Hematopoietic multipotent progenitor cell treated with erythropoietin and hydrocortisone succinate and interleukin-3 and kit ligand, for 6 days (in vitro differentiated cells): ENCODE measurements at places on chromosomes 16 and 17.

DNA sequence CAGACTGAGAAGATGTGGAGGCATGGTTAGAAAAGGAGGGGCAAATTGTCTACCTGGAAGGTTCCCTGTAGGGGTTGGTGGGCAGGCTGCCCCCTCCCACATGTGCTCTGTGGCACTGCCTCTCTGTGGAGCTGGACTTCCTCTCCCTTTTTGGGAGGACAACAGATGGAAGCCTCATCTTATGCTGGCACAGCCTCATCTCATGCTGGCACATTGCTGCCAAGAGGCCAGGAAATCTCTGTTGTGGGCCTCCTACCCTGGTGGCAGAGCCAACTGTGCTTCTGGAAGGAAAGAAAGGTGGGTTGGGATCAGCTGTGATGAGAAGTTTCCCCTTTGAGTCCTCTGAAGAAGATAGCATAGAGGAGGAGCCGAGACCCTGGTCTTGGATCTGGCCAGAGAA lies 19.7 kb upstream of the BRD7 start:
- no peak for DNase-seq

DNA sequence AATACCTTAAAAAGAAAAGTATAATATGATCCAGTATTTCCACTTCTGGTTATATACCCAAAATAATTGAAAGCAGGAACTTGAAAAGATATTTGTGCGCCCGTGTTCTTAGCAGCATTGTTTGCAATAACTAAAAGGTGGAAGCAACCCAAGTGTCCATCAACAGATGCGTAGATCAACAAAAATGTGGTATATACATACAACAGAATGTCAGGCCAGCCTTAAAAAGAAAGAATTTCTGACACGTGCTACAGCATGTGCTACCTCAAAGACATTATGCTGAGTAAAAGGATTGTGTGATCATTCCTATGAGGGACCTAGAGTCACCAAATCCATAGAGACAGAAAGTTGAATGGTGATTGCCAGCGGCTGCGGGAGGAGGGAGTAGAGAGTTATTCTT lies 133.1 kb downstream of the SPECC1 start:
- DNase-seq: no peak

- peak; percentile 80 for DNase-seq
These were observed 12.7 kb upstream of the STAC2 start for GRCh38 chr17:39238311-39238972.

DNA sequence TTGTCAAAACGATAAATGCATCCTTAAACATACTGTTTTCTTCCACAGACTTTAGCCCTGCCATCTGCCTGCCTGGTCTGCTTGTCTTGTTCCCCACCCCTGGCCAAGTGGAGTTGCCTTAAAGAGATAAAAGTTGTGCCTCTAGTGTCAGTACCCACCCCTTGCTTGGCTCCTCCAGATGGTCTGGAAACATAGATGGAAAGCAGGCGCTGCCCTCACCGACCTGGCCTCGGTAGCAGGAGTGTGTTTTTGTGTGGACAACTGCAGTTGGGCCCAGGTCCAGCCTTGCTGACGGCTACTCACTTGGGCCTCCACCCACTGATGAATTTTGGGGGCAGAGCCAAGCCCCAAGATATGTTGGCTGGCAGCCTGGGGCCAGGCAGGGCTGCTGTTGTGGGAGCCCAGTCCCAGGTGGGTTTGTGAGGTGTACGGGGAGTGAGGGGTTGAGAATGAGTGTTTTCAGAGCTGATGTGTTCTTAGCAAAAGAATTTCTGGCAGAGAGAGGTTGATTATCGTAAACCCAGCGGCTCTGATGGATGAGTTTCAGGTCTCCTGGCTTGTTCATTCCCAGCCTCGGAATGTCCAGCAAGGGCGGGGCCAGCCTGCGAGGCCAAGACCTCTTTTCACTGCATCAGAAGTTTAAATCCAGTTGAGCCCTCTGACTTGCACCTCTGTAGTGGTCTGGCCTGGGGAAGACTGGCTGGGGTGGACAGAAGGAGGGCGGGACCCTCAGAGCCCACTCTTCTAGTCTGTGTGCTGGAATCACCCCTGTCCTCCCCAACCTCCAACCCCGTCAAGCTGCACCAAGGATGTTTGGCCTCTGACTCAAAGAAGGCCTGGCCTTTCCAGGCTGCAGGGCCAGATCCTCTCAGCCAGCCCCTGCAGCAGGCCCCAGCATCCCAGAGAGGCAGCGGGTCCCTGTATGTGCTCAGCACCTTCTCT lies 179.7 kb downstream of the RAB11FIP4 start:
- peak; percentile 80 for DNase-seq

DNA sequence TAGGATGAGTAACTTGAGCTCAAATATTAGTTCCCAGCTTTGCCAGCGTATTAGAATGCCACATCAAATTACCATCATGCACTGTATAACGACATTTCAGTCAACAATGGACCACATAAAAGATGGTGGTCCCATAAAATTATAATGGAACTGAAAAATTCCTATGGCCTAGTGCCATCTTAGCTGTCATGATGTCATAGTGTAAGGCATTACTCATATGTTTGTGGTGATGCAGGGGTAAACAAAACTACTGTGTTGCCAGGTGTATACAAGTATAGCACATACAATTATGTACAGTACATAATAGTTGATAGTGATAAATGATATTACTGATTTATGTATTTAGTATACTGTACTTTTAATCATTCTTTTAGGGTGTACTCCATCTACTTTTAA lies 54.4 kb upstream of the NETO2 start:
- no peak for DNase-seq

GRCh38 chr16:57239107-57239506 lies 6.0 kb upstream of the ARL2BP start:
- DNase-seq: no peak

GRCh38 chr16:86609115-86609514 lies 30.8 kb downstream of the FOXL1 start:
- DNase-seq: no peak

GRCh38 chr16:78654929-78655328 lies 555.5 kb downstream of the WWOX start:
- DNase-seq: no peak

DNA sequence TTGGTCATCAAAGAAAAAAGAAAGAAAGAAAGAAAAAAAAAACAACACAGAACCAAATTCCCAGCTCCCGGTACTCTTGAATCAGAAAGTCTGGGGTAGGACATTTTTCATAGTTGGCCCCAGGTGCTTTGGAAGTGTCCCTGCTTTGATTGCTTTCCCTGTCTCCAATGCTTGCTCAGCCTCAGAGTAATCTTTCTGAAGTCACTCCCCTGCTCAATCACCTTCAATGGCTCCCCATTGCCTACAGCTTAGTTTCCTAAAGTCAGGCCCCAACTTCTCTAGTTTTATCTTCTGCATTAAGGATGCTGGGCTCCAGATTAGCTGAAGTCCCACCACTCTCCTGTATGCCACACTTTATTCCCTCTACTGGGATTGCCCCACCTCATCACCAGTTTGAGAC lies 17.1 kb downstream of the CNGB1 start:
- DNase-seq: no peak

- no peak for DNase-seq
These were observed 10.9 kb downstream of the ZACN start for GRCh38 chr17:76089680-76090516.

DNA sequence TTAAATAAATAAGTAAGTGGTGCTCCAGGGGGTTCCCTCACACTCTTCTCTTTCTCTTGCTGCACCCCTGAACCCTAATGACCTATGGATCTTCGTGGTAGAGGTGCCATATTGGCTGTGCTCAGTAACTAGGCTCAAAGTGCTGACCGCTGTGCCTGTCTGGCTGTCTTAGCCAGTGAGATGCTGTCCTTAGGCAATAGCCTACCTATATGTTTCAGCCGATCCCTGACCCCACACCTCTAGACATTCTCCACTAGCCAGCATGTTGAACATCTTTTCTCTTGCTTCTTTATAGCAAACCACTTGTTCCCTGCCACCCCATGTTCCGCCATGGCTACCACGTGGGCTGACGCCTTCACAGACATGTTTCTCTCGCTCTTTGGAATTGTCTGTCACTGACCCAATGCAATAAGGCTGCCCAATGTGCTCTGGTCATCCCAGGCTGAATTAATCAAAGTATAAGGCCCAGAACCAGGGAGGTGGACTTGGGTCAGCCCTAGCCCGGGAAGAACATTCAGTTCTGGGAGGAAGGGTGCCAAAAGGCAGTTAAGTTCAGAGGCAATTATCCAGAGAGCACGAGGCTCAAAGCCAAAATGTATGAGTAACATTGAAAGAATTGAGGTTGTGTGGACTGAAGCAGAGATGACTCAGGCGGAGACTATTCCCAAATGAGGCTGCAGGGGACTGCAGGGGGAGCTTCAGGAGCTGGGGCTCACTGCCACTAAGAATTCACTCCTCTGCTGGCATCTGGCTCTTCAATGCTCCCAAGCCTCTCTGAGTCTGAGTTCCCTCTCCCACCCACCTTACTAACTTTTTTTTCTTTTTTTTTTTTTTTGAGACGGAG lies 28.7 kb upstream of the TNRC6A start:
- DNase-seq: no peak

- no peak for DNase-seq
These were observed 31.0 kb downstream of the TEKT5 start for GRCh38 chr16:10663744-10664143.

GRCh38 chr16:29025735-29026134 lies 40.9 kb downstream of the LAT start:
- no peak for DNase-seq
